ENCODE measurements at places on chromosomes 13 and 19.

DNA sequence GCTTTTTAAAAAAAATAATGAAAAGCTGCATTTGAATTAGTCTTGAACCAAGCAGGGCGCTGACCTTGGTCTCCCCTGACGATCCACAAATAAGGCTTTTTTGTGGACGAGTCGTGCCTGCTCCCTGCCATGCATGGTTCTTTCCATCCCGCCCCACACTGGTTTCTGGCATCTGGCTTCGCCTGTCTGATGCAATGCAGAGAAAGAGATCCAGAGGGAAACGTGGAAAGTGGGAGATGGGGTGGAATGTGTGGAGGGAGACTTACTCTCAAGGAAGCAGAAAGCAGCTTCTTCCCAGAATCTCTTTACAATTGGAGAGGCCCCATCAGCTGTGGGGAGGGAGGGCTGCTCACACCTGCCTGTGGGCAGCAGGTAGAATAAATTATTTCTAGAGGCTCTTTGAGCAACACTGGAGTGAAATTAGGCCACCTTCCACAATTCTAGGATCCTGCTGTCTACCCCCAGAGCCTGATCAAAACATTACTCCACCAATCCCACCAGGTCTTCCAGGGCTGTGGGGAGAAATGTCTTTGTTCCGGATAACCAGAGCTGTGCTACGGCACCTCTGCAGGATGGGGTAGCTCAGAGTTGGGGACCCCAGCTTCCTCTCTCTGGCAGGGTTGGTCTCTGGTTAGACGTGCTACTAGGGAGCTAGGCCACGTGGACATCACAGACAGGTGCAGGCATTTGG is 183.5 kb downstream of the UQCRFS1 start:
- DNase-seq: no peak

DNA sequence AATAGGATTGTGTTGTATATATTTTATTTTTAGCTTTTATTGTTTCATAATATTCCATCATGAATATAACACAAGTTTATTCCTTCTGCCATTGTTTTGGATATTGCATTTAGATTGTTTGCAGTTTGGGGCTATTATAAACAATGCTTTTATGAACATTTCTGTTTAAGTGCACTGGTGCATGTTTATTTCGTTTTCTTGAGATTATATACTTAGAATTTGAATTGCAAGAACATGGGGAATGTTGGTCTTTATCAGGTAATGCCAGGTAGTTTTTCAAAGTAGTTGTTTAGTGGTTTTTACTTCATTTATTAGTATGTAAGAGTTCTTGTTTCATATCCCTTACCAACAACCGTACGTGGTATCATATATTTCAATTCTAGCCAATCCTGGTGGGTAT is 4.3 kb downstream of the LSM14A start:
- no peak for DNase-seq

DNA sequence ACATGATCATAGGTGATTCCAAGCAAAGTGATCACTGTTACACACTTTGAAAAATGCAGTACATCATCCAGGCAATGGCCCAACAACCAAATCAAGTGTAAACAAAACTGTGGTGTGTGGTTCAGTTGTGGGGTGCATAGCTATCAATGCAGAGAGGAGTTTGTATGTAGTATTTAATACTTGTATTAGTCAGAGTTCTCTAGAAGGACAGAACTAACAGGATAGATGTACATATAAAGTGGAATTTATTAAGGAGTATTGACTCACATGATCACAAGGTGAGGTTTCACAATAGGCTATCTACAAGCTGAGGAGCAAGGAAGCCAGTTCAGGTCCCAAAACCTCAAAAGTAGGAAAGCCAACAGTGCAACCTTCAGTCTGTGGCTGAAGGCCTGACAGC is 249.3 kb upstream of the HTR2A start:
- DNase-seq: no peak

- DNase-seq: peak; percentile 9
These were observed 47.5 kb downstream of the CRTC1 start for GRCh38 chr19:18730885-18731513.

DNA sequence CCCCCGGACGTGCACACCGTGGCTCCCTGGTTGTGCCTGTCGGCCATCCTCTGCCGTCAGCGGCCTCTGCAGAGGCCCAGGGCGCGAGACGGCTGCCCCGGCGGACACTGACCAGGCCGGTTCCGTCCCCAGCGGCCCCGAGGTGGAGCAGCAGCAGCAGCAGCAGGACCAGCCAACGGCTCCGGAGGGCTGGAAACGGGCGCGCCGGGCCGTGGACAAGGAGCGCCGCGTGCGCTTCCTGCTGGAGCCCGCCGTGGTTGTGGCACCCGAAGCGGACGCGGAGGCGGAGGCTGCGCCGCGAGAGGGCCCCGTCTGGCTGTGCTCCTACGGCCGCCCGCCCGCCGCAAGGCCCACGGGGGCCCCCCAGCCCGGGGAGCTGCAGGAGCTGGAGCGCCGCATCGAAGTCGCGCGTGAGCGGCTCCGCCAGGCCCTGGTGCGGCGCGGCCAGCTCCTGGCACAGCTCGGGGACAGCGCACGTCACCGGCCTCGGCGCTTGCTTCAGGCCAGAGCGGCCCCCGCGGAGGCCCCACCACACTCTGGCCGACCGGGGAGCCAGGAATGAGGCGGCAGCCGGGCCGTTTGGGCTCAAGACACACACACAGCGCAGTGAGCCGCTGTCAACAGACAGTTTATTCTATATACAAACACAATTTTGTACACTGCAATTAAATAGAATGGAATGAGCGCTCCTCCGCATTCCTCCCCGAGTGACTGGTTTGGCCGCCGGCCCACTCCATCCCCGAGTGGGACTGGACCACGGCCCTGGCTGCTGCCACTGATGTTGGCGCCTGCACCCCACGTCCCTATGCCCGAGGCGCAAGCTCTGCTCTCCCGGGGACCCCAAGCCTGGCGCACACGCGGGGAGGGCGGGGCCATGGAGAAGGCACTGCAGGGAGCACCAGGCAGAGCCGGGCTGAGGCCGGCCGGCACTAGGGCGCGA is 9.1 kb downstream of the GRIN3B start:
- DNase-seq: no peak

GRCh38 chr13:76790980-76791819 is 95.0 kb downstream of the KCTD12 start:
- DNase-seq: no peak

DNA sequence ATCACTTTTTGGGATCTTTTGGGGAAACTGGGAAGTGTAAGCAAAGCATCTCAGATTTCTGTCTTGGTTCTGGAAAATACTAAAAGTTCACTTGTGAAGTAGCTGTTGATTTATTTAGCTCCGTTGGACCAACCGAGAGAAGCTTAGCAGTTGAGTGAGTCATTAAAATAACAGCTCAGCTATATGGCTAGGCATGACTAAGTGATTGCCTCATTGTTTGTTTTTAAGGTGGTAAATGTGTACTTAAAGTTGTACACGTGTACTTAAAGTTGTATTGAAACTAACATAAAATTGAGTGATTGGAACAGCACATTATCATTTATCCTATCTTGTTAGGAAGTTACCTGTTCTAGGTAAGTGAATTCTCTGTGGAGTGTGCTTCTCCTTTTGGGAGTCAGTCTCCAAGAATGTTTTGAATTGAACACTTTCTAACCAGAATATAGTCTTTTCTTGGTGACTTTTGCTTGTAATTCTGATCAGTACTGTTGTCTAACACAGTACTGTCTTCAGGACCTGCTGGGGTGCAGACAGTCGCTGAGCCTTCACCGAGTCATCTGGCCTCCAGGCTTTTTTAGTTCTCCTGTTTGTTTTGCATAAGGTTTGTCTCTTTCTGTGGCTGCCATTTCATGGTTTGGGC is 2.9 kb upstream of the DCUN1D2 start:
- DNase-seq: peak; percentile 57

DNA sequence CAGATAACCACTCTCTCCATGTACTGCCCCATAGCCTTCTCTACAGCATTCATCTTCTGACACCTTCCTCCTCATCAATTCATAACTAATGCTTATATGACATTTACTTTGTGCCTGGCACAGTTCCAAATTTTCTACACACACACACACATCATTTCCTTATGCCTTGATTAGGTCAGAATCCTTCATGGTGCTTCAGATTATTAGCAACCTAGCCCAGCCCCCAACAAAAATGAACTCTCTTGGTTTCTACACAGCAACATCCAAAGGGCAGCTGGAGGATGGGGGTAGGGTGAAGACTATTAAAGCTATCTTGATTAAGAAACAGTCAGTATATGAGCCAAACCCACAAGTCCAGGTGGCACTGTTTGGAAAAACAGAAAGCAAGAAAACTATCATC is 3.7 kb downstream of the RUBCNL start:
- no peak for DNase-seq

- no peak for DNase-seq
These were observed 51.6 kb downstream of the SERP2 start for GRCh38 chr13:44425041-44425814.

- no peak for DNase-seq
These were observed 20.3 kb upstream of the TMTC4 start for GRCh38 chr13:100694722-100695508.

GRCh38 chr13:113157929-113158747 is at the start of gene PROZ:
TSS of gene PROZ (plus strand) at chr13:113158648. CDS start at chr13:113158661, 13 bp downstream.
- no peak for DNase-seq

DNA sequence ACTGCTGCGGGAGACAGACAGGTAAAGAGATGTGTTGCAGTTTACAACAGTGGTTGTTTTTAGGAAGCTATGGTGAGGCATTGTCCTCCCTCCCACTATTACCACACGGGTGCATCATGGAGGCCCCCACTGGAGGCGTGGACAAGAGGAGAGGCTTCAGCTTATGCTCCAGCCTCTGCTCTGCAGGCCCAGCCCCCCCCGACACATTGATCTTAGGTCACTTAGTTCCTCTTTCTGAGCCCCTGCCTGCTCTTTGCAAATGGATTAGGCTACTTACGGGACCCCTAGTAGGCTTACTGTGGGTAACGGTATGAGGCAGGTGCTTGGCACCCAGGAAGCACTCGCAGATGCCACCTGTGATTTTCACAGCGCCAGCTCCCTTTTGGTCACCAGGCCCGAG is 123.9 kb downstream of the SLC7A1 start:
- DNase-seq: peak; percentile 68

DNA sequence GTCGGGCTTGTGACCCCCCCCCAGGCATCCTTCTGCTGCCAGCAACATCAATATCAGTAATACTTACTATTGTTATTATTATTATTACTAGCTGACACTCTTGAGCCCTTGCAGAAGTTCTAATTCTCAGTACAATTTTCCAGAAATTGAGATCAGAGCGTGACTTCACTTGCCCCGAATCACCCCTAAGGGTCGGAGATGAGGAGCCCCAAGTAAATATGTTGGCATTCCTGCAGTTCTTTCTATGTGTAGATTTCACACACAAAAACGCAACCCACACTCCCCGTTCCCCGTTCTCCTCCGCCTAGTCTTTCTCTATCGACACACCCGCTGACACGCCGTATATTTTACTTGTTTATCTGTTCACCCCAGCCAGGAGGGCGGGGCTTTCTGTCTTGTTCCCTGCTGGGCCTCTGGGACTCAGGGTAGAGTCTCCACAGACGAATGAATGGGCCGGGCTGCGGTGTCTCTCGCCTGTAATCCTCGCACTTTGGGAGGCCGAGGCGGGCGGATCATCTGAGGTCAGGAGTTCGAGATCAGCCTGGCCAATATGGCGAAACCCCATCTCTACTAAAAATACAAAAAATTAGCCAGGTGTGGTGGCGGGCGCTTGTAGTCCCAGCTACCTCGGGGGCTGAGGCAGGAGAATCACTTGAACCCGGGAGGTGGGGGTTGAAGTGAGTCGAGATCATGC is 14.7 kb downstream of the TLE5 start:
- DNase-seq: peak; percentile 82

DNA sequence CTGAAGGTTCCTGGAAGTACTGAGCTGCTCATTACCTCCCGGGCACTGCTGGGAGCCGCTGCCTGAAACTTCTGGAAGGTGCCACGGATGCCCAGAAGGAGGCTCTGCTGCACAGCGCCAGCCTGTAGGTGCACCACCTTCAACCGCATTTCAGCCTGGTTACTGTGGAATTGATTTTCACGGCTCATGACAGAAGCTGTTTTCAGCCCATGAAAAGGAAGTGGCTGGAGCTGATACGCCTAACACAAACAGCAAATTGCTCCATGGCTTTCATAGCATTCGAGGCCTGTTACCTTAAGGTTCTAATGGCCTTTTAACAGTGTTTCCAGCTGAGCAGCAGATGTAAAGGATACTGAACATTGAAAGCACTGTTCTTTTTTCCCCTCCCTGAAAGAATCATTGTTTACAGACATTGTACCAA is 22.0 kb downstream of the GPC6 start:
- no peak for DNase-seq

DNA sequence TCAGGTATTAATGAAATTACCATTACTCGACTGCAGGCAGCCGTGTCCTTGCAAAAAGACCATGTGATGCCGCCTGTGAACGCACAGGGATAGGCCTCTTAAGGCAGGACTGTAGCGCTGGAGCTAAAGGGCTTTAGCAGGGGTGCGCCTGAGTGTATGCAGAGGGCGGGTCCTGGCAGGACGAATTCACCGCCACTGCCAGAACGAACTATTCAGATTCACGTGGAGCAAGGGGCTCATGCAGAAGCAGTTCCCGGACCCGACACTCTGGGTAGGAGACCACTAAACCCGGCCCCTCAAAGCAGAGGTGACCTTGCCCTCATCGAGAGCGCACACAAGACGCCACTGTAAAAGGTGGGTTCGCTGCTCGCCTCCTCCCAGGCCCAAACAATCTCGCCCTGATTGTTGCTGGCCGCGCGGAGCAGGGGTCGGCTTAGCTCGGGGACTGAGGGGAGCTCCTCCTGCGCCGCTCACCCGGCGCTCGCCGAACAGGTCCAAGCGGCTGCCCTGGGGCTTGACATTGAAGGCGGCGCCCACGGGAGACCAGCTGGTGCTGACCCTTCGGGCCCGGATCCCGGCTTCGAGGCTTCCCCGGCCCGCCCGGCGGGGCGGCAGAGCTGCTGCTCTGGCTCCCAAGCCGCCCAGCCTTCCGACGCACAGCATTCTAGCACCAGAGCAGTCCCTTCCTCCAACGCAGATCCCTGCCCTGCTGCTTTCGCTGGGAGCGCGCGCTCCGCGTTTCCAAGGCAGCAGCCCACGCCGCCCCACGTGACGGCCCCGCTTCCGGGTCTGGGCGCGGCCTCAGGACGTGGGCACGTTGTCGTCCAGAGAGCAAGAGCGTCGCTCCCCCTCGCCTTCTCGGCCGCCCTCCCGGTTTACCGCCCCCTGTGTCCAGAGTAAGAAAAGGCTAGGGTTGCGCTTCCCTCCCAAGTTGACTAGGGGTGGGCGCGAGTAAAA is at the start of gene MIPEP:
Gene MIPEP (minus strand): TSS at position 743 of the 957 bp plus-strand sequence. CDS start 80 bp downstream, at position 663.
- DNase-seq: peak; percentile 77

DNA sequence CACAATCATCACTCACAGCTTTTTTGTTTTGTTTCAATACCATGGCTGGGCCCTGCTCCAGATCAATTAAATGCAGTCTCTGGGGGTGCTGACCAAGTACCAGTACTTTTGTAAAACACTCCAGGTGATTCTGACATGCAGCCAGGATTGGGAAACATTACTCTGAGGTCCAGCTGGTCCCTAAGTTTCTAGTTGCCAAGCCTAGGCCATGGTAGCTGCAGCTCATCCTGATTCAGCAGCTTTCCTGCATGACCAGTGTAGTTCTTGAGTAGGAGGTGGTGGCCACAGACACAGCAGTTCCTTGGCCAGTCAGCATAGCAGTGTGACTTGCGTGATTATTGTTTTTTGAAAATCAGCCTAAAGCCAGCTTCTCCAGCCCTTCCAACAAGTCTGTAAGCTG is 859.1 kb downstream of the DIAPH3 start:
- no peak for DNase-seq

Data from hematopoietic multipotent progenitor cell (in vitro differentiated cells).